Activated CD4-positive, alpha-beta T cell treated with anti-CD3 and anti-CD28 coated beads, Interleukin-2, Interleukin-6, amounts not matched to agents 100 ng/mL and 50 ng/mL, durations not matched to agents 16 hours and 8 hours (primary cell): ENCODE measurements at places on chromosomes 6 and 20.
A peak's percentile ranks its signal among the peaks of the same experiment; 100 is the strongest.

DNA sequence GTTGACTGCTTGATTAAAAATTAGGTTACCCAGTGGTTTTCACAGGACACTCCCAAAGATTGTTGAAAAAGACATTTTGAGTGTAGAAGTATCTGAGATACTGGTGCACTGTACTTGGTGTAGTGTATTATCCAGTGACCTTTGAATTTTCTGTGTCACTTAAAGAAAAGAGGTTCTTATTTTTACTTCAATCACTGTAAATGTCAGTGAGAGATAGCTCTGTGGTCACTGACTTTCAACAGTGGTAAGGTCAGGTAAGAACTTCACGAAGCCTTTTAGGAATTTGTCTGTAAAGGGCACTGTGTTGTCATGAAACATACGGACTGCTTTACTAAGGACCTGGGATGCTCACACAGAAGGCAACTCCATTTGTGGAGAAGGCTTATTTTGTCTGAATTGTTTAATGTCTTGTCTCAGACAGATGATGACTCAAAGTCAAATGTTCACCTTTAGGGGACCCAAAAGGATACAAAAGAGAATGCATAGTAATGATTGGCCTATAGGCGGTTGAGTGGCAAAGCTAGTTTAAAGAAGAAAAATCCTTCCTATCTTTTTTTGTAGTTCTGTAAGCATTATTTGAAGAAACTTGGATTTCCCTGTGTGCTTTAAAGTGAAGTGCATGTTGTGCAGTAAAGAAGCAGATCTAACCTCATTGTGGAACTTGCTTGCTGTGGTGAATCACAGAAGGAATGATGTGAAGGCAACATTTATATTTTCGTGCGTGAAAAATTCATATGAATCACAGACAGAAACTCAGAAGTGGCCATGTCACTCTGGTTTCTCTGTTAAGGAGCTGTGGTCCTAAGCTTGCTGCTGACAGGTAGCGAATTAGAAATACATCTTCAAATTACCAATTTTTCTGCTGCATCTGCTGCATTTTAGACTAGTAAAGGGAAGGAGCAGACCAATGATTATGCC, 47.3 kb downstream of the ZFAND3 start:
- DNase-seq = no peak

DNA sequence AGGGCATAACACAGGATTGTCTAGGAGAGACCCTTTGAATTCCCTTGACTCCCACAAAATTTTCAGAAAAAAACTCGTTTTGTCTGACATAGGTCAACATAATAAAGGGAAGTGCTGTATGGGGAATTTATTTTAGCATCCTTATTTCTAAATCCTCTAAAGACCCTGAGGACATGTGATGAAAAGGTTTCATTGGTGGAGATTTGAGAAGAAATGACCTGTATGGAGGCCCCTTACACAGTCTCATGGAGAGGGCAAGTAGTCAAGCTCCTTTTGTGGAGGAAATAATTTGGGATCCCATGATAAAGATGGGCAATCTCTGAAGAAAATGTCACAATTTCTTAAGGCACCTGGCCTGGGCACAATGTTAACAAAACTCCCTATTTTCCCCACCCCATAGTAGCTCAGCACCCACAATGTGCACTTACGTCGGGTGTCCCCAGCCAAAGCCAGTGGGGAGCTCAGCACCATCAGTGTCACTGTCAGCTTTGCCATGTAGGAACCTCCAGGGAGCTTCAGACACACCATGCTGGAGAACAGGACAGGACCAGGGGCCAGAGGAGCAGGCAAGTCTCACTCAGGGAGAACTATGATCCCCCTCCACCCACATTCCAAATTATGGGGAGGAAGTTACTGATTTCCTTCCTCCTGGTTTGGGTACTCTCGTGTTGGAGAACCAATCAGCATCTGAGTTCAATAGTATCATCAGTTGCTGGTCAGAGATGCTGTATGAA, at the start of gene HLA-DRB5:
Gene HLA-DRB5 (minus strand): TSS at position 591 of the 734 bp plus-strand sequence. CDS start 63 bp downstream, at position 528.
- DNase-seq = peak; percentile 34

DNA sequence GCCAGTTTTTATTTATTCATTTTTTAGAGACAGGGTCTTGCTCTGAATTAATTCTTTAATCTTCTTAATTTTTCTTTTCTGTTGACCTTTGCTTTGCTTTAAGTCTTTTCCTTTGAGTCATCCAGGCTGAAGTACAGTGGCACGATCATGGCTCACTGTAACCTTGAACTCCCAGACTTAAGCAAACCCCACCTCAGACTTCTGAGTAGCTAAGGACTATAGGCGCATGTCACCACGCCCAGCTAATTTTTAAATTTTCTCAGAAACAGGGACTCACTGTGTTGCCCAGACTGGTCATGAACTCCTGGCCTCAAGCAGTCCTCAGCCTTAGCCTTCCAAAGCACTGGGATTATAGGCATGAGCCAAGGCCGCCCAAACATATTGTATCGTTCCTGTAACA, 71.3 kb upstream of the GNRH2 start:
- no peak for DNase-seq

- DNase-seq = peak; percentile 79
Observed at GRCh38 chr6:3801960-3802359, 47.2 kb upstream of the FAM50B start.

DNA sequence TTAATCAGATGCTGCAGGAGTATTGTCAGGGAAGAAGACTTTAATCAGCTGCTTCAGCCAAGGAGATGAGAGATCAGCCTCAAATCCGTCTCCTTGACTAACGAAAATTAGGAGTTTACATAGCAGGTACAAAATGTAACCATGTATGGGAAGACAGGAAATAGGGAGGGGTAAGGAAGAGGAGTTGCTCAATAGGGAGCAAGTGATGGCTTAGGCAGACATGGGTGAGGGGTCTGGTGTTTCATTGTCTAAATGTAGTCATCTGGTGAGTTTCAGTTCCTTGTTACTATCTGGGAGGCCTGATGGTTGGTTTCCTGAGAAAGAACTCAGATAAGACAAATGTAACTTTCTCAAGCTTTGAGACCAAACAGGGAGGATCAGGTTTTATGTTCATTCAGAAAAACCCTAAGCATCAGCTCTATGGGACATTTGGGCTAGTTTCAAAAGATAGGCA, 217.3 kb upstream of the SULF2 start:
- no peak for DNase-seq

DNA sequence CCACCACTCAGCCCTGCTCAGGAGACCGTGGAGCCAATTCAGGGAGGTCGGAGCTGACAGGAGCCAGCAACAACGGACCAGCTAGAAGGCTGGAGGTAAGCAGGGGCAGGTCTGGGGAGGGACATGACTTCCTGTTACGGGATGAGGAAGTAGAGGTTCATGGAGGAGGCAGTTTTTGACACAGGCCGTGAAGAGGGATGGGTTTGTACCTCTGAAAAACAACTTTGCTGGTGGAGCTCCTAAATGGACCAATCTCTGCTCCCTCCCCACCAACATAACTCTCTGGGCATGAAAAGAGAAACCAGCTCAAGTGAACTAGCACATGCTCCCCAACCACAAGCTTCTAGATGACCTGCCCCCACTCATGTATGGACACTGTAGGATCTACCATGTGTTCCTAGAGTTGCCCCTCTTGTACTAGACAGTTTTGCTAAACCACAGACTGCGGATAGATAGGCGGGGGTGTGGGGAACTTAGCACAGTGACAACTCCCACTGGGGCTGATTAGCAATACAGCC, 31.4 kb downstream of the RALGAPA2 start:
- DNase-seq = no peak

- no peak for DNase-seq
Observed at GRCh38 chr20:35332540-35333200, 40.4 kb upstream of the FAM83C start.

- DNase-seq = no peak
Observed at GRCh38 chr20:18014411-18014810, 43.3 kb downstream of the OVOL2 start.

GRCh38 chr6:92069781-92070180, 1349.6 kb downstream of the EPHA7 start:
- DNase-seq = no peak

DNA sequence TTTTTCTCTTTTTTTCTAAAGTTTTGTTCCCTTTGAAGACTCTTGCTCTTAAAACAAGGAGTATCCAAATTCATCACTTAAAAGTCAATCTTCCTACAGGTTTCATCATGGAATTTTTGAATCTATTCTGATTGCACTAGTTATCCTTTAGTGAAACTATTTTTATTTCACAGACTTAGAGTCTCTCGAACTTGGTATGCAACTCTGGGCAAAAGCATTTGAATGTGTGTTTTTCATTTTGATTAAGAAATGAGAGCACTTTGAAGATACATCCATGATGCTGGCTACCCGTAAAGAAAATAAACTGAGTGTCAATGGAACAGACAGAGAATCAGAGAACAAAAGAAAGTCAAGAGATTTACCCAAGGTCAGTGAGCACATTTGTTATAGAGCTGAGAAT, 586.5 kb downstream of the EPM2A start:
- no peak for DNase-seq

- DNase-seq = peak; percentile 79
Observed at GRCh38 chr6:37483917-37484785, 15.5 kb downstream of the CCDC167 start.

- DNase-seq = peak; percentile 44
Observed at GRCh38 chr6:161111261-161111660, 119.7 kb downstream of the MAP3K4 start.

DNA sequence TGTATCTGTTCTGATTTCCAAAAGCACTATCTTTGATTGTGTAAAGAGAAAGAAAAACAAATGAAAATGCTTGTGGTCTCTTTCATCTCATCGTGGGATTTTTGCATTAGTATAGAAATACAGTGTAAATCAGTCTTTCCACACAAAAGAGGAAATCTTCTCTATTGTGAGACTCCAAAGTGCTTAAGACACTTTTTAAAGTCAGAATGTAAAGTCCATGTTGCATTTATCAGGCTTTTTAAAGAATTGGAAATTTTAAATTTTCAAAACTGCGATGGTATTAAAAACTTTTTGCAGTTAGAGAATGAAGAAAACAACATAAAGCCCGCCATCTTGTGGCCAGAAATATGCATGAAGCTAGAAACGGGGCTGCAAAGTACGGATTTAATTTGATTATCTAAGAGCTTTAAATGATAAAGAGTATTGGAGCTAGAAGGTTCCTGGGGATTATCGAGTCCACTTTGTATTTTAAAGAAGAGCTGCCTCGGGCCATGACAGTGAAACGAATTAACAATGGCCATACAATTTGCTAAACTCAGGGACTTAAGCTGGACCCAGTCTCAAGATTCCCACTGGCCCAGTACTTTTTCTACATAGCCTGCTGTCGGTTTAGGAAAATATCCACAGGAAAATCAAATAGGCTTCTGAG, 339.6 kb downstream of the ARHGAP18 start:
- peak; percentile 61 for DNase-seq

GRCh38 chr20:51494241-51495110, 48.0 kb downstream of the NFATC2 start:
- peak; percentile 72 for DNase-seq

GRCh38 chr20:16035576-16035975, 537.7 kb downstream of the KIF16B start:
- no peak for DNase-seq

DNA sequence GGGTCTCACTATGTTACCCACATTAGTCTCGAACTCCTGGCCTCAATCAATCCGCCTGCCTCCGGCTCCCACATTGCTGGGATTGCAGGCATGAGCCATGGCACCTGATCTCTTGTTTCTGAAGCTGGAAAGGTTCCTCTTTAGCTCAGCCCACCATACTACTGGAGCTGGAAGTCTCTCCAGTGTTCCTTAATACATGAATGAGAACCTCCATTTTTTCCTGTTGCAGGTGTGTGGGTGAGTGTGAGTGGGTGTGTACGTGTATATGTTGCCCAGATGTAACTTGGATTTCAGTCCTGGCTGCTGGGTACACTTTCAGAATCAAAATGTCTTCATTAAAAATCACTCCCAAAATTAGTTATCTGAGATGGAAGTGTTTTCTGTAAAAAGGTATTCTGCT, 11.1 kb downstream of the PNPLA1 start:
- DNase-seq = no peak

GRCh38 chr6:83920017-83920416, 60.5 kb downstream of the CYB5R4 start:
- DNase-seq = no peak

DNA sequence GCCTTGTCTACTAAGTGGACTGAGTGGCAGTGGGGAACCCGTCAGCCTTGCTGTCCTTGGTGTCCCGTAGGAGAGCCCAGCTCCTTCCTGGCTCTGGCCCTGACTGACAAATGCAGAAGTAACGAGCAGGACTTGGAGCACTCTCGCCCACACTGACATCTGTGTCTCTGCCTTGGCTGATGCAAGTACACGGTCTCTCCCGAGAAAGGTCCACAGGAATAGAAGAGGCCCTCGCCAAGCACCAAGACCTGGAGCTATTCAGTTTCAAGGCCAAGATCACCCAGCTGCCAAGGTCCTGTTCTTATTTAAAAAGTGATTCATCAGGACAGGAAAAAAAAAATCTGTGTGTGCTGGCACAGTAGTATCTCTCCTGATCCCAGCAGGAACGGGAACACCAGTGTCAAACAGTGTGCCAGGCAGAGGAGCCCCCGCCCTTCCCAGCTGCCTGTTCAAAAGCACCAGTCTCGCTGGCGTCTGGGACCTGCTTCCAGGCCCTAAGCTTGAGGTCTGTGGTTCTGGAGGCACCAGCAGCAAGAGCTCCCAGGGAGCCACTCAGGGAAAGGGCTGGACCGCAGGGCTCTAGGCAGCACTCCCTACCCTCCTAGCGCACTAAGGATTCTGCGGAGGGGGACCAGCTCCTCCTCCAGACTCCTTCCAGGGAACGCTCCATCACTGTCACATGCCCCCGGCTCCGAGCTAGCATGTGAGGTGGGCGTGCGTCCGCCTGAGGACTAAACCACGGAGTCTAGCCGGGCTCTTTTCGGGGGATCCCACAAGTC, 376.9 kb downstream of the RNGTT start:
- DNase-seq = no peak

- no peak for DNase-seq
Observed at GRCh38 chr6:1208876-1209275, 103.0 kb upstream of the FOXQ1 start.

- DNase-seq = no peak
Observed at GRCh38 chr6:130935978-130936377, 108.8 kb downstream of the SMLR1 start.

GRCh38 chr6:40755046-40755681, 168.0 kb upstream of the LRFN2 start:
- DNase-seq = no peak

- DNase-seq = no peak
Observed at GRCh38 chr6:76347539-76347938, 275.1 kb upstream of the IMPG1 start.

- DNase-seq = no peak
Observed at GRCh38 chr20:16052456-16052855, 520.8 kb downstream of the KIF16B start.
